ENCODE measurements at places on chromosomes 6 and 20.

DNA sequence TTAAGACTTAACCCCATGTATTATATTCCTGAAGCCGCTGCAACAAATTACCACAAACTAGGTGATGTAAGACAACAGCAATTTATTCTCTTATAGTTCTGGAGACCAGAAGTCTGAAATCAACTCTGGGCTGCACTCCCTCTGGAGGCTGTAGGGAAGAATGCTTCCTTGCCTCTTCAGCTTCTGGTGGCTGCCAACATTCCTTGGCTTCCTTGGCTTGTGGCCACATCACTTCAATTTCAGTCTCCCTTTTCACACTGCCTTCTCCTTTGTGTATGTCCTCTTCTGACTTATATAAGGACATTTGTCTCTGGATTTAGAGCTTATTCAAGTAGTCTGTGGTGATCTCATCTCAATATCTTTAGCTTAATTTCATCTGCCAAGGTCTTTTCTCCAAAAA is 141.6 kb downstream of the DHX35 start:
- no peak for DNase-seq

GRCh38 chr6:121515630-121516265 is 80.3 kb downstream of the GJA1 start:
- DNase-seq: no peak

DNA sequence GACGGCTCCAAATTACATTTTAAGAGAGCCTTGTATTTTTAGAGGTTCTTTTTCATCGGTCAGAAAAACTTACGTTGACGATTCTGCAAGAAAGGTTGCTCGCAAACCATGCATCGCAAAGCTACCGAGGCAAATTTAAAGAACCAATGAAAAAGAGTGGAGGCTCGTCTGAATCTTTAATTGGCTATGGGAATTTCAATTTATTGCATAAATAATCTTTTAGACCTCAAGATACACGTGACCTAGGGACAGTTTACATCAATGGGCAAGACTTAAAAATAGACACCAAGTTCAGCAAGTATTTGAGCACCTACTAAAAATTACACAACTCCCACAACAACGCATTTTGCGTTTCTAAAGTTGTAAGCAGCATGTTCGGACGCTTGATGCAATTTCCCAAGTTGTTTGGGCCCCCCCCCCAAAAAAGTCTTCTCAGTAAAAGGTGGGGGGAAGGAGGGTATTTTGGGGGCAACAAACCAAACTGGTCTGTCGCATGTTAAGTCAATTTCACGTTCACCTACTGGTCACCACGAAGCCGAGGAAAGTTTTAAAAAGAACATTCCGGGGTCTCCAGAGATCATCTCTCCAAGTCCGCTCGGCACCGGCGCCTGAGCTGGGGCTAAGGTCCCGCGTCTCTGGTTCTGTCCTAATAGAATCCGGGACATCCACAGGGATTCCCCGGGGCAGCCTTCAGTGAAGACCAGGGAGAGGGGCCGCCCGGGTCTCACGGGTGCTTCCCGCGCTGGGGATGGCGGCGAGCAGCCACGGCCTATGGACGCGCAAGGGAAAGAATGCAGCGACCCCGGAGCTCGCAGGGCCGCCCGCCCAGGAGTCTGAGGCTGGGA is 851 bp downstream of the SNX5 start:
- no peak for DNase-seq

- no peak for DNase-seq
These were observed 4.2 kb upstream of the PHIP start for GRCh38 chr6:79082304-79082703.

DNA sequence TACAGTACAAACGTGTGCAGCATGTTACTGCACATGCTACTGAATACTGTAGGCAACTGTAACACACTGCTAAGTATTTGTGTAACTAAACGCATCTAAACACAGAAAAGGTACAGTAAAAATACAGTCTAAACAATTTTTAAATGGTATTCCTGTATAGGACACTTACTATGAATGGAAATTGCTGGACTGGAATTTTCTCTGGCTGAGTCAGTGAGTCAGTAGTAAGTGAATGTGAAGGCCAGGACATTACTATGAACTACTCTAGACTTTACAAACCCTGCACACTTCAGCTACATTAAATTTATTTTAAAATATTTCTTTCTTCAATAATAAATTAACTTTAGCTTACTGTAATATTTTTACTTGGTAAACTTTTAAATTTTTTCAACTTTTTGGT is 225.0 kb upstream of the TENT5A start:
- no peak for DNase-seq

GRCh38 chr6:100665041-100665380 is 200.3 kb upstream of the SIM1 start:
- DNase-seq: no peak

- DNase-seq: no peak
These were observed 105.4 kb downstream of the REV3L start for GRCh38 chr6:111377558-111378120.

DNA sequence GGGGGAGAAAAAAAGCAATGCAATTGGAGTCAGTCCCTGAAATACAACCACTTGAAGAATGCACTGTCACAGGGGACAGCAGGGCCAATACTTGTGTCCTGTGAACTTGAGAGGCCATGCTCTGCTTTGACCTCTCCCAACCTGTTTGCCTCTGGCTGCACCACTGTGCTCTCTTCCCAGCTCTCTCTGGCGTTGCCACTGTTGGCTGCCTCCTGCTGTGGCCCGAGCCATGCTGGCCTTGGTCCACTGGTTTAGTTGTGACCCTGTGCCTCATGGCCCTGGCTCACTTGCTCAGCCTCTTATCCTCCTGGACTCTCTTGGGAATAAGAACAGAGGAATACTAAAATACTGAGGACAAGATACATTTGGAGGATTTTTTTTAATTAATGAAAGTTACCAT is 14.5 kb upstream of the FBXO30 start:
- no peak for DNase-seq

DNA sequence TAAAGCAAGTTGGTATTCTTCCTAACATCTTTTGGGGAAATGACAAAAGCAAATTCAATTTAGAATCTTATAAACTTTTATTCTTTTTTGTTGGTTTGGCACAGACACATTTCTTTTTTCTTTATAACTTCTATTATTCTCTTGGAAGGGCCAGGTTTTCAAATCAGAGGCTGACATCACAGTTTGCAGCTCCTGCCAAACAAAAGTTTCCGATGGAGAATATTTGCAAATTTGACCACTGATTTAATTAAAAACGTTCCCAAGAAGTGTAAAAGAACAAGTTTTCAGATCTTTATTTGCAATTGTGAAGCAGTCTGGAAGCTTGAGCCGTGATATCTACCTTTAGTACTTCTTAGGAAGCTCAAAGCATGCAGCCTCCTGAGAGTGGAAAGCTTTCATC is 53.8 kb upstream of the CD83 start:
- DNase-seq: no peak

DNA sequence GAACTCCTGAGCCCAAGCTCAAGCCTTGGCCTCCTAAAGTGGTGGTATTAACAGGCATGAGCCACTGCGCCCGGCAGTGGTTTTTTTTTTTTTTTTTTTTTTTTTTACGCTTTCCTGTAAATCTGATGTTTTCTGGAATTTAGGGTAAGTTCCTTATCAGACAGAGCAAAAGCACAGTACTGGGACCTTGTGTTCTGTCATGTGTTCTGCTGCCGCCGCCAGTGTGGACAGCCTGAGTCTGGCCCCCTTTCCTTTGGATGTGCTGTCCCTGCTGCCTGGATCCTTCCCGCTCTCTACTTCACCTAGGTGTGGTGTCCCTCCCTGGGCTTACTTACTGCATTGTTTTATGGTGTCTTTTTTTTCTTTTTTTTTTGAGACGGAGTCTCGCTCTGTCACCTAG is 11.7 kb downstream of the DNMT3B start:
- no peak for DNase-seq

DNA sequence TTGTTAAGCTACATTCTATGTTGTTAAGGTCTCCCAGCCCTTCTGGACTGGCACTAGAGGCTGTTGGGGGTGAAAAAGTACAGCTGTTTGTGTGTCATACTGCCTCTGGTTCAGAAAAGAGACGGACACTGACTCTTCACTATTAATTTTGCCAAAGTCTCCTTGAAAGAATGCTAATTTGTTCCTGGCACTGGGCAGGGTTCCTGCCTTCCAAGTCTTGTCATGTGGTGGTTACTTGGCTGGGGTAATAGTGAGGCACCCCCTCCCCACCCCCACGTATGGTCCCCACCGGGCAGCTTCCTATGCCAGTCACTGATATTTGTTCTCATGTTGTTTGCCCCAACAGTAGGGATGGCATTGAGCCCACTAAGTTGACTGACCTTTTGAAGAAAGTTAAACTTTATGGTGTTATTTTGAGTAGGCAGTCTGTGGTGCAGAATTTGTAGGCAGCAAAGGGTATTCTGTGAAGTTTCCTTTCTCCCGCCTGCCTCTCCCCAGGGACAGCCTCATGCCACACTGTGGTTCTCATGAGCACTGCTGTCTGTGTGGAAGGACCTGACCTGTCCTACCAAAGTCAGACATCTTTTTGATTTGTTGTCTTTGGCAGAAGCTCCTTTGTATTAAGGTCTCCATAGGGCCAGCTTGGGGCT is 8.7 kb downstream of the CDS2 start:
- DNase-seq: no peak

GRCh38 chr20:14757728-14758127 is 420.3 kb upstream of the FLRT3 start:
- no peak for DNase-seq

DNA sequence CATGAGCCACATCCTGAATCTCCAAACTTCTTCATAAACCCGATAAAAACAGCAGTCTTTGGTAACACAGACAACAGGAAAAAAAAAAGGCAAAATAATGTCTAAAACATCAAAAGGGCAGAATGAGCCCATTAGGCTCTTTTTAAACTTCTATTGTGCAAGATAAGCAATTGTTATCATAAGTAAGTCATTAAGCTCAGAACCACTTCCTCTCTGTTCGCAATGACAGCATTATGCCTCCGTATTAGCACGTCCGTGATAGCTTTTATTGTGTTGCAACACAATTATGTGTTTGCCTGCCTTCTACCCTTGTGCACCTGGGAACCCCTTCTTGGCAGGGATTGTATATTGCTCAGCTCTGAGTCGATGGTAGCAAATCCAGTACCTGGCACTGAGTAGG is 147.1 kb downstream of the LRFN2 start:
- no peak for DNase-seq

GRCh38 chr20:53699906-53700305 is 106.3 kb upstream of the ZNF217 start:
- no peak for DNase-seq

DNA sequence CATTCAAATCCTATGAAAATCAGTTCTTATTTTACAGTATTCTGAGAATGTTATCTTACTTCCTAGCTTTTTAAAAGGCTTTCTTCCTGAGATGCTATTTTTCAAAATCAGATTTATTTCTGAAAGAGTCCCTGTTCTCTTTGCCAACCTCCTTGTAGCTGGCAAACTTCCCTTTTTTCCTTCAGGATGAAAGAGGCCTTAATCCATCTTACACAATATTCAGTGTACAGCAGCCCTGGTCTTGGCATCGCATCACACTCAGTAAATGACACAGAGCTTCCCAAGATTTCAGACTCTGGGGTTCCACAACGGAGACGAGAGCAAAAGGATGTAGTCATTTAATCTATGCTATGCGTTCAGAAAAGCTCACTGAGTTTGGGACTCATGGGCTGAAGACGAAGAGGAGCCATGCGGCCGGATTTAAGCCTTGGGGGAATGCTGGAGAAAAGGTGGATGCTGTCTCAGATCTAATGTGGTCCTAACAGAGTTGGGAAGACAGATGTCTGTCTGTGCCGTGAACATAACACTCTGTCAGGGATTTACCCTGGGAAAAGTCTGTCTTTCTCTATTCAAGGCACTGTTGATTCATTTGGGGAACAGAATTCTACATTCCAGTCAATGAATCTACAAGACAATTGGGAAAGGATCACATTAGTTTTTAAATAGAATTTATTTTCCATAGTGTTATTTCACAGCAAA is 616.4 kb upstream of the AGPAT4 start:
- DNase-seq: no peak

DNA sequence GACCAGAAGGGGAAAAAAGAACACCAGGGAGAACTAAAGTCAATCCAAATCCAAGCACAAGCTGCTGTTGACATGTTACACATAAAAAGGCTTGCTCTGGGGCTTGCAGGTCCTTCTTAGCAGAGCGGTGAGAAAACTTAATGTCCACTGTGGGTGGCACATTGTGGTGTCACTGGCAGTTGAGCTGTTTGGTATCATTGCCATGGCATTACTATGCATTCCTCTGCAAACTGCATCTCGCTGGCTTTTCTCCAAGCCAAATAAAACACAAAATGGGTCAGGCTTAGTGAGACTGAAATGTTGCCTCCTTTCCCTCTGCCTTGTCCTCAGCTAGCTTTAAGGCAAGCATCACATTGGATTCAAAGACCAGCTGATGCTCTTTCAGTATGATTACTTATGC is 40.9 kb downstream of the LY86 start:
- DNase-seq: peak; percentile 11

DNA sequence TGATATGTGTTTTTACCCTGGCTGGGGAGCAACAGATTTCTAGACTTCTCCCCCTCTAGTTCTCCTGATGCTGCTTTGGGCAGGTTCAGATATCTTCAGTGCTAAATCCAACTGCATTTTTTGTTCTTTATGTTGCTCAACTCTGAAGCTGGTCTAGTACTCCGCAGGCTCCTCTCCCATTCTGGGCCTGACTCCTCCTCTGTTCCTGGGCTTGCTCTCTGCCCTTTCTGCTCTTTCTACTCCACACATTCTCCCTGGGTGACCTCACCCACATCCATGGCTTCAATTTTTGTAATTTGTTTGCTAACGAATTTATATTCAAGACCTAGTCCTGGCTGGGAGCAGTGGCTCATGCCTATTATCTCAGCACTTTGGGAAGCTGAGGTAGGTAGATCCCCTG is 6.4 kb downstream of the FYN start:
- DNase-seq: no peak

DNA sequence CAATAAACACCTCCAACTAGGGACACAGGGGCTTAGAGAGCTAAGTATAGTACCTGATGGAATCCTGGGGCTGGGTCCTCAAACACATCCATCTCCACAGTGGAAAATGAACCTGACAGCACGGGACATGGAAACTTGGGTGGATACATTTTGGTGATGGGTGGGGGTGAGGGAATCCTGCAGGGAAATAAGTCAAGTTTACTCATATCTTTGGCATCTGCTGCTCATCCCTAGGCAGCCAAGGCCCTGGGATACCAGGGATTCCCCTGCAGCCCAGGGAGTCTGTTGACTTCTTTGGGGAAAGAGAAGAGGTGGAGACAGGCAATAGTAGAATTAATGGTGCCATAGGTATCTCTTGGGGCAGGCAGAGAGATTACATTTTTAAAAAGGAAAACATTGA is 6.6 kb downstream of the APOBEC2 start:
- no peak for DNase-seq

- DNase-seq: no peak
These were observed 11.1 kb downstream of the UBE2V1 start for GRCh38 chr20:50101887-50102286.
